ENCODE measurements at places on chromosomes 5 and 9.

- DNase-seq, result peak; percentile 38
Measured at GRCh38 chr9:105901514-105902109, 207.3 kb downstream of the TMEM38B start.

DNA sequence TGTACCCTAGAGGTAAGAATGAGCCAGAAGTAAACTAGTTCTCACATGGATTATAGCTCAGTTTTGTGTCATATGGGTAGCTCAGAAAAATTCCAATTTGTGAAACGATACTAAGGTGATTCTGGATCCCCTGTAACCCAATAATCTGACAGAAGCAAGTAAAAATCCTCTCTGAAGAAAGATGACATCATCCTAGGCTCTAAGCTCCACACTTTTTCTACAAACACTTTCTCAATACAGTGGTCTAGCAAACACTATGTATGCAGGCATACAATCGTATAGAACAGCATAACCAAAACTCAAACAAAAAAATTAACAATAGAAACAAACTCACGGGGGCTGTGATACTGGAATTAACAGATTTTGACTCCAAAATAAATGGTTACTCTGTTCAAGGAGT is 26.7 kb upstream of the ZNF169 start:
- no peak for DNase-seq

GRCh38 chr9:136614967-136615623 is 47.6 kb upstream of the EGFL7 start:
- no peak for DNase-seq

- no peak for DNase-seq
Measured at GRCh38 chr5:155263381-155263780, 249.8 kb downstream of the KIF4B start.

- no peak for DNase-seq
Measured at GRCh38 chr5:2071562-2071961, 188.8 kb upstream of the IRX4 start.

- peak; percentile 52 for DNase-seq
Measured at GRCh38 chr9:69671879-69672595, at the start of gene APBA1. TSS of gene APBA1 (minus strand) at chr9:69672371.

DNA sequence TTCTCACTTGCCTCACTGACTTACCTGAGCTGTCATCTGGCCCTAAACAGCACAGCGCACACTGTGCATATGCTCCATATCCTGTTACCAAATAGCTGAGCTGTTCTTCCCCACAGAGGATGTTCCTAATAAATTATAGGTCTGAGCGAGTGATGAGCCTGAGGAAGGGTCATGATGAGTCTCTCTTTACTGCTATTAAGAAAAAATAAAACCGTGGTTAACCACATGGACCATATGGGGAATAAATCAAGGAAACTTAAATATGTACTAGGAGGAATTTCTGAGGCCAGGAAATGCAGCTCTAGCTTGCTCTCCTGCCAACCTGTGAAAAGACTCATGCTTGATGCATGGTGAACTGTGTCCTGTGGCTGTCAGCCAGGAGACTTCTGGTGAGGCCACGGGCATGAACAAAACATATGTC is 424.8 kb upstream of the DMAC1 start:
- DNase-seq, result no peak

DNA sequence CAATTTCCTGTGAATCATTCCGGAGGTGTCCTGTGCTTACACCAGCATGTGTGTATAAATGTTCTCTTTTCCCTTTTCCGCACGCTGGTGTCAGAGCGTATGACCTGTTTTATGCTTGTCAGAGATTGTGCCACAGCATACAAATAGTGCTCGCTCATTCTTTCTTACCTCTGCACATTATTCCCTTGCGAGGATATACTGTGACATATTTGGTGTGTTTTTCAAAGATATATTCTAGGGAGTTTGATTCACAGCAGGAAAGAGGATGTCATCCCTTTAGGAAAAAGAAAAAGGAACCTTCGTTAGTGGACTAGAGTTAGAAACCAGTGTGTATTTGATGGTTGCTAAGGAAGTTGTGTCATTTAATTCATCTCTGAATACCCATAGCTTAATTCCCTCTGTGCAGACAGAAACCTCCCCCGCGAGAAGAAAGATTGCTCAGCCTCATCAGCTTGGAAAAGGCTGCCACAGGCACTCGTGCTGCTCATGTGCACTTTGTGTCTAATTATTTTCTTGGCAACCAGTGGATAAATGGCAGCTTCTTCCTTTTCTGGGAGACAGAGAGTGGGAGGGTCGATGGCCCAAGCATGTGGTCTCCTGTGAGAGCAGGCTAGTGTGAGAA is 14.7 kb upstream of the CCIN start:
- no peak for DNase-seq
